Stimulated activated CD4-positive, alpha-beta T cell treated with anti-CD3 and anti-CD28 coated beads, Interleukin-12 subunit alpha, Interleukin-12 subunit beta, amount 100 ng/mL, for 24 hours (primary cell): ENCODE measurements at places on chromosomes 2 and 18.
A peak's percentile ranks its signal among the peaks of the same experiment; 100 is the strongest.

DNA sequence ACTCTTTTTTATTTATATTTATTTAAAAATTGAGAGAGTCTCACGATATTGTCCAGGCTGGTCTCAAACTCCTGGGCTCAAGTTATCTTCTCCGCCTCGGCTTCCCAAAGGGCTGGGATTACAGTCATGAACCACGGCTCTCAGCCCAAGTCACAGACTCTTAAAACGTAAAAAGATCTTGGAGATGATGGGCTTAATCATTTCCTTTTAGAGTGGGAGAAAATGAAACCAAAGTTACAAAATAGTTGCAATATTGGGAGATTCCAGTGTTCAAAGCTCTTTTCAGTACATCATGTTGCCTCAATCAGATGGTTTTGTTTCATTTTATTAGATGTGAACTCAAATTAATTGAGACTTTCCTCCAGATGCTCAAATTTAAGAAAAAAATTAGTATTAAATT, 151.4 kb upstream of the XPO1 start:
- DNase-seq, result no peak

GRCh38 chr2:226906163-226906693, 70.4 kb downstream of the RHBDD1 start:
- DNase-seq, result no peak

GRCh38 chr2:37168217-37168981, 11.6 kb upstream of the EIF2AK2 start:
- no peak for DNase-seq

DNA sequence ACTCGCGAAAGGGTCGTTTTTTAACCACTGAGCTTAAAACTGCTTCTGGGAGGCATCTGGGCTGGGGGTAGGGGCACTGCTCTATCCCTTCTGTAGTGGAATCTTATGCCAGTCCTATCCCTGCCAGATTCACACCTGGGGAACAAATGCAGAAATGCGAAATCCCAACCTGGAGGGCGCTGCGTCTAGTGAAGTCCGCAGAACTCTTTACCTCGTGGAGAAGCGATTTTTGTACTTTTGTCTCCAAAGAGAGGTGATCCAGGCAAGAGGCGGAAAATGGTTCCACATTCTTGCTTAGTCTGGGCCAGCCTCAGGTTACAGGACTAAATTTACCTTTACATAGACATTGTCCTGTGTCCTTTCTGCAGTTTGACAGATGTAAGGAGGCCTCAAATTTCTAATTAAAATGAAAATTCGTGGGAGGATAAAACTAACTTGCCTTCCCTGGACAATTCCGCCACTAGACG, 10.4 kb downstream of the TBR1 start:
- DNase-seq, result no peak

- DNase-seq, result no peak
Observed at GRCh38 chr2:239181903-239182581, 218.8 kb downstream of the HDAC4 start.

DNA sequence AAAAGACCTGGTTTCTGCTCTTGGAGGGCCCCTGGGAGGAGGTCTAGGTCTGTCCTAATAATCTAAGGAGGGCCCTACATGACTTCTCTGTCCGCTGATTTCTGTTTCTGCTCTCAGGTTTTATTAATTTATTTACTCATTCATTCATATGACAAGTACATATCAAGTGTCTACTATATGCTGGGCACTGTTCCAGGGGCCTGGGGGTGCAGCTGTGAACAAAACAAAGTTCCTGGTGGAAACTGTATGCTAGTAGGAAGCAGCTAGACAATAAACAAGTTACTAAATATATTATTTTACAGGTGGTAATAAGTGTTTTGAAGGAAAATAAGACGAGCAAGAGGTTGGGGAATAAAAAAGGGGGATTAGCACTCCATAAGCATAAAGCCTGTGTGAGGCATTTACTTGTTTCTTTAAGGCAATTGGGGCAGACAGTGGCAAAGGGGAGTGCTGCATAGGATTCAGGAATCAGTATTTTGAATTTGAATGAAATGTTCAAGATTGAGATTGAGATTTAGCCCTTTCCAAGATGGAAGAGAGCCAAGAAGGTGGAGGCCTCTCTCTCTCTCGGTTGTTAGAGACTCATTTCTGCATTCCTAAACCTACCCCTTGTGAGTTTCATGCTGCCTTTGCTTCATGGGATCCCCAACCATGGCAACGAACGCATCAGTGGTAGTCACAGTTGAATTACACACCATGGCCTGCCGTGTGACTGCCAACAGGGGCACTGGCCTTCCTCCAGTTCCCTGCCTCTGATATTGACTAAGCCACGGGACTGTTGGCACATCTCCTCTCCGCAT, 28.3 kb downstream of the DRC1 start:
- DNase-seq, result no peak

DNA sequence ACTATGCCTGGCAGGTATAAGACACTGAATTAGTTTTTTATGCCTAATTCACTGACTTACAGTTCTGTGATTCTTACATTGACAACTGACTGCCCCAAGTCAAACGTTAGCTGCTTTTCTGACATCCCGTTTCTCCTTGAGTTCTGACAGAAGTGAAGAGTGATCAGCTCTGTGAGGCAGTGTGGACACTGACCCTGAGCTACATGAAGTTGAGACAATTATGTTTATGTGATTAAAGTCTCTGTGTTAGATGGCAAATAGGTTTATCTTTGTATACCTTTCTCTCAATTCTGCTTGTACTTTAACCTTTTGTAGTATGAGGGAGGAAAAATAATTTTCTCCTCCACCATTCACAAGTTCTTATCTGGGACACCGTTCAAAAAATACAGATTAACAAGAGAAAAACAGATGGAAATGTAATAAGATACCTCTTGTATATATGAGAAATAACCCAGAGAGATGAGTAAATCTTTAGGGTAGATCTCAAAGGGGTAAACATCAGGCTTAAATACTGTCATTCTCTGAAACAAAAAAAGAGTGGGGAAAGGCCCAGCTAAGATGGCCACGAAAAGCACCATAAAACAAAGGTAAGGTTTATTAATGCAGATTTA, 85.4 kb upstream of the B3GNT2 start:
- no peak for DNase-seq

GRCh38 chr2:100141906-100142305, 484 bp downstream of the AFF3 start:
- no peak for DNase-seq

GRCh38 chr2:197672371-197672893, 3.0 kb downstream of the RFTN2 start:
- DNase-seq, result no peak

- DNase-seq, result no peak
Observed at GRCh38 chr2:12728221-12728777, 11.6 kb downstream of the TRIB2 start.

GRCh38 chr2:122634256-122634655, 878.8 kb downstream of the TSN start:
- DNase-seq, result no peak

GRCh38 chr18:59833785-59834184, 66.0 kb upstream of the PMAIP1 start:
- DNase-seq, result no peak

- DNase-seq, result no peak
Observed at GRCh38 chr2:68918497-68918896, 34.2 kb downstream of the GKN2 start.

DNA sequence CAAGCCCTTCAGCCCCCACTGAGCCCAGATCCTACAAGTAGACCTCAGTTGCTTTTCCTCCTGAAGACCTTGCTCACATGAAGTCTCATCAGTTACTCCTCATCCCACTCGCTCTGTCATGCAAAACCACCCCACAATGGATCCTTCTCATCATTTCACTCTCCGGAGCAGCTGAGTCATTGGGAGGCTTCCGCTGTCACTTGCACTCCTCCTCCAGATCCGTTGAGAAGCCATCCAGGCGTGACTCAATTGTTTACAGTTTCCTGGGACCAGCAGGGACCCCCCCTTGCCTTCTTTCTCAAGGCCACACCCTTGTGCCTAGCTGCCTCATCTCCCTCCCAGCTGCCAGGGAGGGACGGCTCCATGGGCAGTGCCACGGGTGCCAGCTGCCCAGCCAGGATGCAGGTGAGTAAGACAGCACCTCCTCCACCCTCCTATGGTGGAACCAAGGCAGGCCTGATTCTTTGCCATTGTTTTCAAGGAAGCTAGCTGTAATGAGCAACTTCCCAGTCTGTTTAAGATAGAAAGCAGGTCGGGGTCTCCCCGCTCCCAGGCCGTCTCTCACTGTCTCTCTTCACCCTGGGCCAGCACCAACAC, 16.3 kb downstream of the GPR55 start:
- peak; percentile 50 for DNase-seq

DNA sequence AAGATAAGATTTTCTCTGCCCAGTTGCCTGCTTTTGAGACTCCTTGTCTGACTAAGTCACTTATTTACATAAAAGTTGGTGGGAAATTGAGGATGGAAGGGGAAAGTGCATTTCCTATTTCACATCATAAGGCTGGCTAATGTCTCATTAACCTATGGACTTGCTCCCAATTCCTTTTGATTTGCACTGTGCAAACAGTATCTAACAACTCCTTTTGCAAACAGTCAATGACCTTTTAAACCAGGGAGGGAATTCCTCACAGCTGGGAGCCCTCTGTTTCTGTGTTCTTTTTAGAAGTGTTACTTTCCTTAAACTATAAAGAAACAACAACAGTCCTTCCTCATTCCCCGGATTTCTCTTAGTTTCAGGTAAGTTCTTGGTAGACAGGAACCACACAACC, 272.8 kb downstream of the RND3 start:
- DNase-seq, result no peak

DNA sequence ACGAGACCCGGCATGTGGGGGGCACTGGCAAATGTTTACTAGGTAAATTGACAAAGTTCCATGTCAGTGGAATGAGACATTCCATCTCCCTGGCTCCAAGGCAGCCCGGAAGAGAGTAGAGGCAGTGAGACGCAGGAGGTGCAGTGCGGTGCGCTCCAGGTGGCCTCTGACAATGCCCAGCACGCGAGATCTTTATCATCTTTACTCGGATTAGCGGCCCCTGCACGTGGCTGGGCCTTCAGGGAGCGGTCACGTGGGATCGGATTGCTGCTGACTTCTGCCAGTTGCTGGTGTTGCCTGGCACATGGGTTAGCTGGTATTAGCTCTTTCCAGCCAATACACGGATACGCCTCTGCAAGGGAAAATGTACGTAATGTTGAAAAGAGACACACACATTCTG, 151.2 kb upstream of the ALKAL2 start:
- DNase-seq, result no peak

DNA sequence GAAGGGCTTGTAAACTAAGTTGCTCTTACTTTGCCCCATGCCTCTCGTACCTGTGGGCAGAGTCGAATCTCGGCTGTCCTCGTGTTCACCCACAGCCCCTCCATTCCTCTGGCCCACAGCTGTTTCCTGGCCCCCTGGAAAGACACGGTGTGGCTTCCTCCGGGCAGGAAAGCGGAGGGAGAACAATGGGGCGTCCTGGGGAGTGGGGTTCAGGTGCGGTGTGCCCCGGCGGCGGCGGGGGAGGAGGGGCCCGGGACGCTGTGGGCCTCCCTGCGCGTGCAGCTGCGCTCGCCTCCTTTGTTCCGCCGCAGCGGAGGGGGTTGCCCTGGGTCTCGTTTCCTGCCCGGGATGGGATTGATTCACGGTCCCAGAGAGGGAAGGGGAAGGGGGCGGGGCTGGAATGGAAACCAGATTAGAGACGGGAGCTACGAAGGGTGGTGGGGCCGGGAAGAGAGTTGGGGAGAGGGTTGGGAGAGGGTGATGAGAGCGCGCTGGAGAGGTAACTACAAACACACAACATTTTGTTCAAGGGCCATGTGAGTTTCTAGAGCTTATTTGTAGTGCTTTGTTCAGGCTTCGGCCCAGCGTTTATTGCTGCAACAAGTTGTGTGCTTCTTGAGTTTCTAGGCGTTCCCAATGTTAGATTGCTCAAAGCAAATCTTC, 796 bp downstream of the MYO1B start:
- no peak for DNase-seq

DNA sequence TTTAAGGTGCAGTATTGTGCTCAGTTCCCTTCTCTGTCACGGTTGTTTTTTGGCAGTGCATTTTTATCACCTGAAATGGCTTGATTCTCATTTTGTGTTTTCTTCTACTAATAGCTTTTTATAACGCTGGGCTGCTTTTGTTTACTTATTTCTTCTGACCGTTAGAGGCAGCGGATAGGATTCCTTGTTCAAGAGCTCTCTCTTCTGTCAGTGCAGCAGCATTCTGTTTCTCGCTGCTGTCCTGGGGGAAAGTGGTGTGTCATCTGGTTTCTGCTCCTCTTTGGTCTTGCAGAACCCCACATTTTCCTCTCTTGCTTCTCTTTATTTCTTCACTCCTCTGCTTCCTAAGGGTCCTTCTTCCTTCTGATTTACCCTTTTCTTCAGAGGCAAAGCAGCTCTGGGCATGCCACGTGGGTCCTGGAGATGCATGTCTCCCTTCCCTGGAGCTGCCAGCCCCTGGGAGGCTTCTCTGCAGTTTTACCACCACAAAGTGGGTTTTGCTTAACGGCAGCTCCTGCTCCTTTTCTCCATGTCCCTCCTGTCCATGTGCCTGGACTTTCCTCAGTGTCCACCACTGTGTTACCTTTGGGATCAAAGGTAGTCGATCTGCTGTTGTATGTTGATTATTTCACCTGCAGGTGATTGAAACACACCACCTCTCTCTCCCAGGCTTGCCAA, 47.3 kb upstream of the SNTG2 start:
- DNase-seq, result no peak

DNA sequence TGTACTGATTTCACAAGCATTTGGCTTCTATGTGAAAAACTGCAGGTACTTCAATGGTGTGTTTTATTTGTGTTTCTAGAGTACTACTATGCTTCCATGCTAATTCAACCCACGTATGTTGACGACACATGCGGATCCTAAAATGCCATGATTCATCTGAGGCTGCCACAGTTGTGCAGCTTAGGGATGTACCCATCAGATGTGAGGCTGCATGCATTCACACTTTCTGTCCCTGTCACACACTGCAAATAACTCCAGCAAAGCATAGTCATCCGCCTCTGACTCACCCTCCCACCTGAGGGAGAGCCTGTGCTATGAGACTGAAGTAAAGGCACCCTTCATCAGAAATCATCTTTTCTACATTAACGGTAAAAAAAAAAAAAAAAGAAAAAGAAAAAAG, 22.1 kb upstream of the SERTAD2 start:
- DNase-seq, result peak; percentile 63
